Stimulated activated CD8-positive, alpha-beta memory T cell treated with anti-CD3 and anti-CD28 coated beads, Interleukin-7, amount 100 ng/mL, for 48 hours (primary cell): ENCODE measurements at places on chromosomes 12 and 14.
A peak's percentile ranks its signal among the peaks of the same experiment; 100 is the strongest.

DNA sequence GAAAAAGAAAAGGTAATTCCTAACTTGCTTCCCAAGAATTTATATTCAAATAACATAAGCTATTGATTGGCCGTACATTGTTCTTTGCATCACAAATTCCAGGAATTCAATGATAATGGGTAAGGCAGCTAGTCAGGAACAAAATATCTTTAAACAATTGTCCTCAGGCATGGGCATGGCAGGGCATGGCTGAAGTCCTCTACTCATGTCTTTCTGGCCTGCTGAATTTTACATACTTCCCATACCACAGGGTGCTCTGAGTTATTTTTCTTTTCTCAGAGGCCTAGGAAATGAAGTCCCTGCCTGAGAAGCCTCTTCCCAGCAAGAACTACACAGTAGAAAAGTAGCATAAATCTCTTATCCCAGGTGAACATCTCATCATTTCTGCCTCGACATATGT, 15.1 kb upstream of the DRAM1 start:
- no peak for DNase-seq

- DNase-seq, result no peak
These were observed 357.7 kb upstream of the FLRT2 start for GRCh38 chr14:85172290-85172689.

DNA sequence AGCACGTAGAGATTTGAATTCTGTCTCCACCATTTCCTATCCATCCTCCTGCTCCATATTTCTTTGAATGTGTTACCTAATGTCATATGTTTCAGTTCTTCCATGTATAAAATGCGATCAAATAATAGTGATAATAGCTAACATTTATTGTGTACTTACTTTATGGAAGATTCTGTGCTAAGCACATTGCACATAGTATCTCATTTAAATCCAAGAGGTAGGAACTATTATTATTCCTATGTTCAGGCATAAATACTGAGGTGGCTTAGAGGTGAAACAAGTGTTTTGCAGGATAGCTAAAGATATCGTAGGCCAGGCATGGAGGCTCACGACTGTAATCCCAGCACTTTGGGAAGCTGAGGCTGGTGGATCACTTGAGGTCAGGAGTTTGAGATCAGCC, 17.5 kb upstream of the AICDA start:
- DNase-seq, result no peak

DNA sequence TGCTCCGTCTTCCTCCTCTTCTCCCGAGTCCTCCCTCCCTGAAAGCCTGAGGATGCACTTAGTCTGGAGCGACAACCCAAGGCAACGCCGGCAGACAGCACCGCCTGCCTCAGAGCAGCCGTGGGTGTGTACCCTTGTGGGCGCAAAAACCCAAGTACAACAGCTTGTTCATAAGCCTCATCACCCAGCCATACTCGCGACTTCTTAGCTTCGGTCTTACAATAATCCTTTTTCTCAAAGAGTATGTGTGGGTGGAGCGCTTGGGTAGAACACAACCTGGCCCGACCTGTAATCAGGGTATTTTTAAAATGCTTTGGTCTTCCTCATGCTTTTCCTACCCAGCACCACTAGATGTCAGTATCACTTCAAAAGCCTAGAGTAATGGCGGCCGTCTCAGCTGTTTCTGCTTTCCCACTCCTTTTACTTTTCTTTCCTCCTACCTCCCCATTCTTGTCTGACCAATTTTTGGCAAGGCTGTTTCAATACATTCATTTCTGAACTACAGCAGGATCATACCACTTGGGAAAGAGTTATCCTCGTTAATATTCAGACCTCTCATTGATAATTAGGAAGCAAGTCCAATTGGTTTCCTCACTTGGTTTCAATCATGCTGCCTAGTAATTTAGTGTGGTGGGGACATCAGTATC, 198.9 kb downstream of the EPS8 start:
- peak; percentile 9 for DNase-seq

GRCh38 chr14:100621806-100622205, 34.6 kb upstream of the BEGAIN start:
- no peak for DNase-seq

DNA sequence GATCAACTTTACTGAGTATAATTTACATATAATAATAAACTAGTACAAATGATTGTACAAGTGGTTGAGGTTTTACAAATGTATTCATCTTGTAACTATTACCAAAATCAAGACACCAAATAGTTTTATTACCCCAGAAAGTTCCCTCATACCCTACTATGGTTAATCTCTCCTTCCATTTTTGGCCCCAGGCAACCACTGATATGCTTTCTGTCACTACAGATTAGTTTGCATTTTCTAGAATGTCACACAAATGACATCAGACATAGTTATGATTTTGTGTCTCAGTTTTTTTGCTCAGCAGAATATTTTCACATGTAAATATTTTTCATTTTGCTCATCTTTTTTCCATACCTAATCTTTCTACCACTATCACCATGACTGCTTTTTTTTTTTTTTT, 49.1 kb downstream of the TMX1 start:
- DNase-seq, result no peak

DNA sequence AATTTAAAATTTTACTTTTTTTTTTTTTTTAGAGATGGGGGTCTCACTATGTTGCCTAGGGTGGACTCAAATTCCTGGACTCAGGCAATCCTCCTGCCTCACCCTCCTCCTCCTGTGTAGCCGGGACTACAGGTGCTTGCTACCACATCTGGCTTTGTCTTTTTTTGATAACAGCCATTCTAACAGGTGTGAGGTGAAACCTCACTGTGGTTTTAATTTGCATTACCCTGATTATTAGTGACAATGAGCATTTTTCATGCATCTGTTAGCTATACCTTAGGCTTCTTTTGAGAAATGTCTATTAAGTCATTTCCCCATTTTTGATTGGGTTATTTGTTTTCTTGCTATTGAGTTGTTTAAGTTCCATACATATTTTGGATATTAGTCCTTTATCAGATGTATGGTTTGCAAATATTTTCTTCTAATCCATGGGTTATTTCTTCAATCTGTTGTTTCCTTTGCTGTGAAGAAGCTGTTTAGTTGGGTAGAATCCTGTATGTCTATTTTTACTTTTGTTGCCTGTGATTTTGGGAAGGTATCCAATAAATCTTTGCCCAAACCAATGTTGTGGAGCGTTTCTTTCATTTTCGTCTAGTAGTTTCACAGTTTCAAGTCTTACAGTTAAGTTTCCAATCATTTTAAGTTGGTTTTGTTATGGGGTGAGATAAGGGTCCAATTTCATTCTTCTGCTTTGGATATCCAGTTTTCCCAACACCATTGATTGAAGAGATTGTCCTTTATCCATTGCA, 86.1 kb downstream of the MYF5 start:
- no peak for DNase-seq

DNA sequence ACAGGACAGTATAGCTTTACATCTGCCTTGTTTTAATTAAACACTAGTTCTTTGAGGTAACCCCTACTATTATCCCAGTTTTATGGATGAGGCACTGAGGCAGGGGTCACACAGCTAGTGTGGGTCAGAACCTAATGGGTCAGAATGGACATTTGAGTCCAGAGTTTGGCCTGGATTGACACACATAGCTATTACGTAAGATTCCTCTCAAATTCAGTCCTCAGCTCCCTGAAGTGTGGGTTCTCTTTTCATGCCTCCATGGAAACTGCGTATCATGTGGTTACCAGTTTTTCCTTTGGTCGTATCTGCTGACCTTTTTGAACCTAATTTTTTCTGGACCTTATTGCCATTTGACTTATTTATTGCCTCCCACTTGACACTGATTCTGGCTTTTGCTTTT, 40.4 kb downstream of the PSEN1 start:
- DNase-seq, result no peak

DNA sequence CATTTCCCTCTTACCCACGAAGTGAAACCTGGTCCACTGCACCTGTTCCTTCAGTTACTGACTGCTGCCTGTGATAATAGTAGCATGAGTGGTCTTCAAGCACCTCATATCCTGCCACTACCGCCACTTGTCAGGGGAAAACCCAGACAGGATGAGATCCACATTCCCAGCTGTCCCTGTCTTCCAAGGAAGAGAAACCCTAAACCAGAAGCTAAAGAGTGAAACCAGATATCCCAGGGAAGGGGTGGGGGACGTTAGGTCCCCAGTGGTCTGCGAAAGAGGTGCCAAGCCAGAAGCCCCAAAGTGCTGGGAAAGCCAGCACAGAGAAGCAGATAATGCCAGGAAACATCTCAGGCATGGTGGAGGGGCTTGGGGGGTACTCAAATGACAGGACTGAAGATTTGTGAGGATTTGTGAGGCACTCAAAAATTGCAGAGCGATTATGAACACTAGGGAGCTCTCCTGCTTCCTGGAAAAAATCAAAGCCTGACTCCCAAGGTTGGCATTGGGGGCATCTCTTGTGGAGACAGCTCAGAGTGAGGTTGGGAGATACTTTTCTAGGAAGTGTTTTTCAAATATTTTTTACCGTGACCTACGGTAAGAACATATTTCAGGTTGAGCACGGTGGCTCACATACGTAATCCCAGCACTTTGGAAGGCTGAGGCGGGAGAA, 77.9 kb downstream of the TMEM30B start:
- DNase-seq, result no peak

DNA sequence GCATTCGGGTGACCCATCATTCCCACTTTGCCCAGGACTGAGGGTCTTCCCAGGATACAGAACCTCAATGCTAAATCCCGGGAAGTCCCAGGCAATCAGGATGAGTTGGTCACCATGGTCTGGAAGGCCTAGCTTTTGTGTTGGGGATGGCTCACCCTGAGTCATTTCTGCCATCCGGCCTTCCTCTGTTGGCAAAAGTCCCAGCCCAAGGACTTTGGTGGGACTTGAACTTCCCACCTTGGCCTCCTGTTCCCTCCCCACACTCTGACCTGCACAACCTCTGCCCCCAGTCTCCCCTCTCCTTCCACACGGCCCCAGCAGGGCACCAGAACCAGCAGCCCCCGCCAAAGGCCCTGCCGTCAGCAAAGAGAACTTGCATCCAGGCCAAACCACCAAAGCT, 24.6 kb upstream of the NCOR2 start:
- no peak for DNase-seq

- no peak for DNase-seq
These were observed 12.5 kb upstream of the CACNA2D4 start for GRCh38 chr12:1930803-1931597.

DNA sequence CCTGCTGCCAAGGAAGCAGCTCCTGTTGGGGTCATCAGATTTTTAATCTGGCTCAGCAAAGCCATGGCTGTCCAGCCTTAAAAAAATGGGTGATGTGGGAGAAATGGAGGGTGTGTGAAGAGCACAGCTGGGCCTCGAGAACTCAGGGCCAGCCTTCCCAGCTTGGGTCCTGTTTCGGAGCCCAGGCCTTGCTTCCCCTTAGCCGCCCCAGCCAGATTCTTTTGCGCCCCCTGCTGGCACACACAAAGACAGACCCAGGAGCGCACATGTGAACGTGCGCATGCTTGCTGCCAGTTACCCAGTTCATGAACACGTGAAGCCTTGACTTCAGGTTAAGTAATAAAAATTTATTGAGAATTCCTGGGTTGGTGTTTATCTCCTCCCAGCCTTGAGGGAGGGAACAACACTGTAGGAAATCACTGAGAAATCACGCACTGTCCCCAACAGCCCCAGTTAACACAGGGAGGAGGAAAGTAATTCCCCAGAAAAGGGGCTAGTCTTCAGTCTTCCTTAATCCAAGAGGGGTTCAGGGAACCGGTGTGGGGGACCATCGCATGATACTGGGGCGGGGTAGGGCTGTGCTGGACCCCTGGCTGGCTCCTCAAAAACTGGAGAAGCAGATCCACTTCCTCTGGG, 5.3 kb downstream of the PHB2 start:
- peak; percentile 73 for DNase-seq

DNA sequence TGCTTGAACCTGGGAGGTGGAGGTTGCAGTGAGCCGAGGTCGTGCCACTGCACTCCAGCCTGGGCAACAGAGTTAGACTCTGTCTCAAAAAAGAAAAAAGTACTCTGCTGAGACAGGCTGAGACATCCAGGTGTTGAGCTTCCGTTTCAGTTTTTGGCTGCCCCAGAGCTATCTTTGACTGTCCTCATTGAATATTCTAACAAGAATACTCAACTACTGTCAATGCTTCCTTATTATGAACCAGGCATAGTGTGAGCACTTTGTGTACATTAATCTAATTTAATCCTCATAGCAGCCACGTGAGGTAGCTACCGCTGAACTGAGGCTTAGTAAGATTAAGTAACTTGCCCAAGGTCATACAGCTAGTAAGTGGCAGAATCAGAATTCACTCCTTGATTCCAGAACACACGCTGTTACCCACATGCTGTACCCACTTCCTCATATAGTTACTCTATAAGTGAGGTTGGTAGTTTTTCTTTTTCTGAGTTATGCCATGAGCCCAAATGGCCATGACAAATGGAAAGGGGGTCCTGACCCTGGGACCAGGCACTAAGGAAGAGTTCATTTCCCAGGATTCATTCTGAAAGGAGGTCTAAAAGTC, 11.3 kb downstream of the ALDH1L2 start:
- no peak for DNase-seq

GRCh38 chr14:52021957-52022600, 32.7 kb downstream of the RTRAF start:
- DNase-seq, result no peak

- DNase-seq, result no peak
These were observed 56.6 kb upstream of the ACSS3 start for GRCh38 chr12:81021131-81021748.

GRCh38 chr12:49458816-49459215, 80.0 kb upstream of the KCNH3 start:
- no peak for DNase-seq

- DNase-seq, result no peak
These were observed 2.0 kb upstream of the XPOT start for GRCh38 chr12:64402181-64402580.

GRCh38 chr12:1618489-1618888, 10.5 kb upstream of the WNT5B start:
- DNase-seq, result no peak

GRCh38 chr12:16587110-16587453, 18.9 kb downstream of the LMO3 start:
- no peak for DNase-seq

DNA sequence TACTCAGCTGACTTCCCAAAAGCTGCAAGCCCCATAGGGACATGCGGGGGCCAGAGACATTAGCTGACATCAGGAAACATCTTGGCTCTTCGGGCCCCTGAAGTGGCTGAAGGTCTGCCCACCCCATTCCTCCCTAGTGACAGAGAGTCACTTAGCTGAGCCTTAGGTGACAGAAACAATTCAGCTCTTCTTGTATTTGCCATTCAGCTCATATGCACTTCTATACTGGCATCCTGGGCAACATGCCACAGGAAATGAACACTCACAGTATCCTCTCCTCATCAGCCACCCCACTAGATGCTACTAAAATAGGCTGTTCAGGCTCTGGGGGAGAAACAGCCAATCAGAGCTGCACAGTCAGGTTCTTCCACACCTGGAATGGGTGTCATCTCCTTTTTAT, 3.4 kb downstream of the DCTN2 start:
- DNase-seq, result no peak

DNA sequence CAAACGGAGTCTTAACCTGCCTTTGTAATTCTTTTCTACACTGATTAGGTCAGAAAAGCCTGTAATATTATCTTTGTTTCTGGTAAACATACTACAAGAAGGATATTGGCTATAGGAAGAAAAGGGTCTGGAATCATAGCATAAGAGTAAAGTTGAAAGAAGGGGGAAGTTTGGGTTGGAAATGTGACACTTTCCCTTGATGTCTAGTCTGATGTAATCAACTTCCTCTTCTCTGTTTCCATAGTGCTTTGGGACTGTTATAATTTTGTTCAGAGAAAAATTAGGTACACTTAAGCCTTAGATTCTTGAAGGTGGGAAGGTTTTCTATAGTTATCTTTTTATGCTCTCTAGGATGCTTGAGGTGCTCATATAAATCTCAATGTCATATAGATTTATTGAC, 322.2 kb downstream of the AEBP2 start:
- DNase-seq, result no peak
